Colonic mucosa (tissue), 4 donors: ENCODE measurements at places on chromosomes 4 and X. TPM values are rescaled to one million over a fixed set of nuclear protein-coding genes. Genes with fewer than 3 reads are reported as not detected.

- no peak for DNase-seq
These were observed 573.6 kb downstream of the INPP4B start for GRCh38 chr4:142272452-142272851.

Gene PNMA6A
- total RNA-seq = 0.17 TPM

DNA sequence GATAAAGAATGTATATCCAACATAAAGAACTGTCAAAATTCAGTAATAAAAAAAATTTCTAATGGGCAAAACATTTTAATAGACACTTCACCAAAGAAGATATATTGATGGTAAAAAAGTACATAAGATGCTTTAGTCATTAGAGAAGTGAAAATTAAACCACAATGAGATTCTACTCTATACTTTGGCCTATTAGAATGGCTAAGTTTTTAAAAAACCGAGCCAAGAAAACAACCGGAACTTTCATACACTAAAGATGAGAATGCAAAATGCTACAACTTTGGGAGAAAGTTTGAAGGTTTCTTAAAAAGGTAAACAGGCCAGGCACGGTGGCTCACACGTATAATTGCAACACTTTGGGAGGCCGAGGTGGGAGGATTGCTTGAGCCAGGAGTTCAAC is 20.8 kb downstream of the CNOT6L start:
- no peak for DNase-seq

DNA sequence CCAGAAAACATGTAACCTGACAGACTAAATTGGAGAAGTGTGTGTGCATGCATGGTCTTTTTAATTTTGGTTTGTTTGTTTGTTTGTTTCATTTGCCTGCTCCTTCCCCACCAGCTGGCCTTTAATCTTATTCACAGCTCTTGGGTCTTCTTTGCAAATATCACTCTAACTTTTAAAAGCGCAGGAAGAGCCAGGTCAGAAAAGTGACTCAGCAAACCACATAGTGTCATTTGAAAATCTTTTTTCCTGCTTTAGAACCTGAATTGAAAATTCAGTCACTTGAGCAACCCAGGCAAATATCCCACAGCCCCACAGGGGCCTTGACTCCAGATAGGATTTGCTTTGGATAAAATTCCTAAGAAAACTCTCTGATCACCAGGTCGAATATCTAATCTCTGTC is 4.6 kb downstream of the TMEM255A start:
- no peak for DNase-seq
